ENCODE measurements at places on chromosomes 6 and 20.

DNA sequence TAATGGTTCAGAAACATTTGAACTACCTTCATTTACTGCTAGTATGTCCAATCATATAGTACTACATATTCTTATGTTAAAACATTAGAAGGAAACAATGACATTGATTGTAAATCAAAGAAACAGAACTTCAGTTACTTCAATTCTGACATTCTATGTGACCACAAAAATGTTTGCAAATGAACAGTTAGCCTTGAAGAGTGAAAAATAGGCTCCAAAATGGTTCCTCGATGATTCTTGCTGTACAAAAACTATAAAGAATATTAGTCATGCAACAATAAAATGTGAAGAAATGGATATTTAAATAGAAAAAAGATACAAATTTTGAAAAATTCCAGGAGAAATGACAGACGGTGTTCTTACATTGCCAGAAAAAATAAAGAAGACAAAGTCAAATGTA lies 686.9 kb downstream of the BCKDHB start:
- DNase-seq: no peak

- DNase-seq: peak; percentile 93
Measured at GRCh38 chr6:33589731-33590530, 9.9 kb upstream of the BAK1 start.

DNA sequence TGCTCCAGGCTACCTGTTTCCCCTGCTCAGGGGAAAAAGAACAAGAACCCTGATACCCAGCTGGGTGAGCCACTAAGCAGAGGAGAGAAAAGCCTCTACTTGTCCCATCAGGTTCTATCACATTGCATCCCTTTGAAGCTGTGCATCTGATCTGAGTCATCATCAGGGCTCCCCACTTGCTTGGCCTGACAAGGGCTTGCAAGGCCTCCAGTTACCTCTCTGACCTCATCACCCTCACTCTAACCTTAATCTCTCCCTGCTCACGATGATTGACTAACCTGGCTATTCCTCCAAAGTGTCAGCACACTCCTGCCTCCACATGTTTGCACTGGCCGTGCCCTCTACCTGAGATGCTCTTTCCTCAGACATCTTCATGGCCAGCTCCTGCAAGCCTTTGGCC lies 309.5 kb upstream of the CHD6 start:
- no peak for DNase-seq

DNA sequence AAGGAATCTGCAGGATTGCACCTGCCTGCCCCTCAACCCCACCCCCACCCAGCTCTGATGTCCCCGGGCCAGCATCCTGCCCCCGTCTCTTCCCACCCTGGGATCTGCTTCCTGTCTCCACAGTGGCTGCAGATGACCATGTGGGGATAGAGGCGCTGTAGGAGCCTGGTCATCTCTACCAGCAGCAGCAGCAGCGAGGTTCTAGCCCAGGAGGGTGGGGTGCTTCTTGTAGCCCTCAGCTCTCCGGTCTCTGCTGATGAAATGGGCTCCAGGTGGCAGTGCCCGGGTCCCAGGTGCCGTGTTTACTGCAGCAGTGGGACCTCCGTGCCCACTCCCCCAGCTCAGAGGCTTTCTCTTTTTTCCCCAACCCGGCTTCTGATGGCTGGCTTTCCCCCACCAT lies 25.2 kb downstream of the CAPN11 start:
- DNase-seq: no peak

DNA sequence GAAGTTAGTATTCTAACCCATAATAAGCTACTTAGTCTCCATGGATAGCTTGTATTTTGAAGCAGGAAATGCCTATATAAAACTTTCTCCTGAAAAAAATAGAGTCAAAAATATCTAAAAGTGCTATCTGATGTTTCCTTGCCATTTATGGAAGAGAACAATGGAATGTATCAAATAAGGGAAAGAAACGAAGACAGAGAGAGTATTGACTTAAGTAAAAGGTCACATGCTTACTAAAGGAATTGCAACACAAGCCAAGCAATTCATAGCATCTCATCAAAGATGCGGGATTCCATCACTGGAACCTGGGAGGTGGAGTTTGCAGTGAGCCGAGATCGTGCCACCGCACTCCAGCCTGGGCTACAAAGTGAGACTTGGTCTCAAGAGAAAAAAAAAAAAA lies 112.9 kb upstream of the DTNBP1 start:
- DNase-seq: no peak

DNA sequence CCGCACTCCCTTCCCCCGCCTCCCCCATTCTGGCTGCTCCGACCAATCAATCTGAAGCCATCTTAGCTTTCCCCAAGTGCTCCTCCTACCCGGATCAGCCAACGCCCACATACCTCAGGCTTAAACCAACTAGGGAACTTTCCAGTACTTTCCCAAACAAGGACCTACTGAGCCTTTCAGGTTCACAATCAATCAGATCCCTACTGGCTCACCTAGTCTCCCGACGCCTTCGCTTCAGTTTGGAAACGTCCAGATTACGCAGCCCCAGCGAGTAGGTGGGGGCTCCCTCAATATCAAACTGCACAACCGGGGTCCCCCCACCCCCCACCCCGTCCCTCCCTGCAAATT lies 432 bp downstream of the HSPA1L start:
- no peak for DNase-seq

All from HTR-8/SVneo (cell line).